A549 treated with AZD2906 at 1 μM for 4 hours (cell line): ENCODE measurements at places on chromosomes 3 and 15. TPM values are rescaled to one million over a fixed set of nuclear protein-coding genes. Genes with fewer than 3 reads are reported as not detected.

The MFGE8 gene
- 293 to 355 TPM (median 331 TPM) in 5 replicates for total RNA-seq

The HGD gene
- 17.9 to 23.4 TPM (median 20.8 TPM) in 5 replicates for total RNA-seq

The GHSR gene
- not detected in 5 replicates for total RNA-seq

The ARGFX gene
- not detected in 5 replicates for total RNA-seq

The RTF1 gene
- total RNA-seq, result 17.1 to 22.2 TPM (median 19.1 TPM) in 5 replicates

The TIPIN gene
- total RNA-seq, result 20.0 to 26.9 TPM (median 21.7 TPM) in 5 replicates

The AMIGO3 gene
- total RNA-seq, result 0.58 to 1.8 TPM (median 0.82 TPM) in 5 replicates

The FBXO40 gene
- total RNA-seq, result not detected in 5 replicates

The LRRIQ4 gene
- total RNA-seq, result not detected in 5 replicates
